Hematopoietic multipotent progenitor cell treated with erythropoietin and hydrocortisone succinate and interleukin-3 and kit ligand, for 8 days (in vitro differentiated cells): ENCODE measurements at places on chromosomes 1 and 21.

GRCh38 chr21:25328736-25329135, 278.5 kb downstream of the MRPL39 start:
- DNase-seq = no peak

GRCh38 chr1:32878637-32879041, 7.7 kb upstream of the HPCA start:
- no peak for DNase-seq

DNA sequence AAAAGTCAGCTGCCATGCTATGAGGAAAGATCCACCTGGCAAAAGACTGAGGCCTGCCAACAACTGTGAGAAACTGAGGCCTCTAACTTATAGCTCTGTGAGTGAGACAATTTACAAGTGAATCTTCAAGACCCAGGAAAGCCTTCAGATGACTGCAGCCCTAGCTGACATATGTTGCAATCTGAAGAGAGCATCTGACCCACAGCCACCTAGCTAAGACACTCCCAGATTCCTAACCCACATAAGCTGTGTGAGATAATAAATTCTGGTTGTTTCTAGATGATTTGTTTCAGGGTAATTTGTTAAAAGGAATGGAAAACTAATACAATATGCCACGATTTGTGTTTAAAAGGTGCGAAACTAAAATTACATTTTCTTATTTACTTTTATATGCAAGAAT, 55.1 kb downstream of the HFM1 start:
- peak; percentile 27 for DNase-seq

DNA sequence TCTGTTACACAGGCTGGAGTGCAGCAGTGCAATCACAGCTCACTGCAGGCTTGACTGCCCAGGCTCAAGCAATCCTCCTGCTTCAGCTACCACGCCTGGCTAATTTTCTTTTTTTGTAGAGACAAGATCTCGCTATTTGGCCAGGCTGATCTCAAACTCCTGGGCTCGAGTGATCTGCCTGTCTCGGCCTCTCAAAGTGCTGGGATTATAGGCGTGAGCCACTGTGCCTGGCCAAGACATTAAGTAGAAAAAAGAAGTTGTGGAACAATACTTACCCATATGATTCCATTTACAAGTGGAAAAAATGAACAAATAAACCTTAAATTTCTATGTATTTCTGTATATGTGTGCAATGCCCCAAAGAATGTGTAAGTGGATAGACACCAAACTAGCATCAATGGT, 30.3 kb upstream of the ID3 start:
- no peak for DNase-seq

- DNase-seq = no peak
These were observed 65.3 kb downstream of the SELENOF start for GRCh38 chr1:86848654-86849053.

DNA sequence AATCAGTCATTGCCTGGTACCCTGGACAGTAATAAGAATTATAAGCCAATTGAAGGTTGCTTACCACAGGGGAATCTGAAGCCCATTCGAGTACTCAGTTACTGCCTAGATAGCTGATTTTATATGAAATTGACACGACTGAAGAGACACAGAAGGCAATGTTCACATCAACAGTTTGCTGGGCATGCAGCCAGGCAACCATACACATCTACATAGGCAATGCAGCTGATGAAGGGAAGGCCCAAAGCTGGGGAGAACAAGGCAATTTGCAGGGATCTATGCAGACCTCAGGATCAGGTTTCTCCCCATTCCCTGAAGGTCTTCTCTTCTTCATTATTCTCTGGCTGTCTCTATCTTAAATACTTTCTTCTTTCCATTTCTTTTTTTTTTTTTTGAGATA, 448.7 kb downstream of the PTBP2 start:
- no peak for DNase-seq

DNA sequence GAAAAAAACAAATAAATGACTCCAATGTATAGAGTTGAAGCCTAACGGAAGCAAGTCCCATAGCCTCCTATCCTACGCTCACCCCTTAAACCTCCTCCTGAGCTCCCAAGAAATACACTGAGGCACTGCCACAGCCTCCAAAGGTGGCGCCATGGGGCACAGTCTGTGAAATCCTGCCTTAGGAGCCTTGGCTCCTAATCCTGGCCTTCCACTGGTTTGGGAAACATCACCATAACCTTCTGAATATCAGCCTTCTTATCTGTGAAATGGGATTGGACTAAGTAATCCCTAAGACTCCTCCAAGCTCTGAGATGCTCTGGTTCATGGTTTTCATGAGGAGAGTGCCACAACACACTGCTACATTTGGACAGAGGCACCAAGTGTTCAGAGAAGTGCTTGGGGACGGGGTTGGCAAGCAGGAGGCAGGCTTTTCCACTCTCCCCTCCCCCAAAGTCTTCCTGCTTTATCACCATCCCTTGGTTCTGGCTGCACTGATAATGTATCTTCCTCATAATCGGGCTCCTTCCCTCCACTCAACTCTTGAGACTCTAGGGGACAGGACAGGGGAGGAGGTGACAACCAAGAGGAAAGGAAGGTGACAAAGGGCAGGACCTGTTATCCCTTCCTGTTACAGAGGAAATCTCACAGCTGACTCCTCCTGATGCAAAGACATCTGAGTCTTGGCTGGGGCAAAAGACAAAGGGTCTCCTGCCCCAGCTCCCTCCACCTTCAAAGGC, 2.7 kb downstream of the SLAMF7 start:
- DNase-seq = no peak

DNA sequence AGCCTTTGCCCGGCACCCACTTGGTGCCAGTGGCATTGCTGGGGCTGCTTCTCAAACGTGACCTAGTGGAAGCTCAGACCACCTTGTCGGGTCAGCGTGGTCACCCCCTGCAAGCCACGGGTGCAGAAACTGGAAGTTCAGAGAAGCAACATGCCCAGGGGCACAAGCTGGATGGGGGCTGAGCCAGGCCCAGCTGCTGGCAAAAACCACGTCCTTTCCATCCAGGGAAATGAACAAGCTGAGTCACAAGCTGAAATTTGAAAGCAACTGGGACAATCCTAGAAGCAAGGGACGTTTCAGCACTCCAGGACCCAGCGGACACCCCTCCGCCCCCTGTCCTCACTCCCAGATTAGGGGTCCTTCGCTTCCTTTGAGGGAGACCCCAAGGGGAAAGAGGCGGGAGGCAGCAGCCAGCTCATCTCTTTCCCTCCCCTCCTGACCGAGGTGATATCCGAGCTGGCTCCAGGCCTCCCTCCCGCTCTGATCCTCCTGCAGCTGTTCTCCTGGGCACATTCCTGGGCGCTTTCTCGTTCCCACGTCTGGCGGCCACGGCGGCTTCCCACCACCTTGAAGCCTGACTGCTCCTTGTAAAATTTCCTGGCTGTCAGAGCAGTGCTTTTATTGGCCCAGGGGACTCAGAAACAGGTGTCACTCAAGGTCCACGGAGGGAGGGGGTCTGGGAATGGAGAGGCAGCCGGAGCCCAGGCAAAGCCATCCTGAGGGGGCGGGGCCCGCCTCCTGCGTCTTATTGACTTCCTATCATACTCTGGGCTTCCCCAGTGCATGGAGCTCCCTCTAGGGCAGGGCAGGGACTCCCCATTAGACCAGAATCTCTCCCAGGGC, 62.8 kb downstream of the PAX7 start:
- no peak for DNase-seq

- DNase-seq = no peak
These were observed 68.2 kb downstream of the OVGP1 start for GRCh38 chr1:111359376-111359775.

DNA sequence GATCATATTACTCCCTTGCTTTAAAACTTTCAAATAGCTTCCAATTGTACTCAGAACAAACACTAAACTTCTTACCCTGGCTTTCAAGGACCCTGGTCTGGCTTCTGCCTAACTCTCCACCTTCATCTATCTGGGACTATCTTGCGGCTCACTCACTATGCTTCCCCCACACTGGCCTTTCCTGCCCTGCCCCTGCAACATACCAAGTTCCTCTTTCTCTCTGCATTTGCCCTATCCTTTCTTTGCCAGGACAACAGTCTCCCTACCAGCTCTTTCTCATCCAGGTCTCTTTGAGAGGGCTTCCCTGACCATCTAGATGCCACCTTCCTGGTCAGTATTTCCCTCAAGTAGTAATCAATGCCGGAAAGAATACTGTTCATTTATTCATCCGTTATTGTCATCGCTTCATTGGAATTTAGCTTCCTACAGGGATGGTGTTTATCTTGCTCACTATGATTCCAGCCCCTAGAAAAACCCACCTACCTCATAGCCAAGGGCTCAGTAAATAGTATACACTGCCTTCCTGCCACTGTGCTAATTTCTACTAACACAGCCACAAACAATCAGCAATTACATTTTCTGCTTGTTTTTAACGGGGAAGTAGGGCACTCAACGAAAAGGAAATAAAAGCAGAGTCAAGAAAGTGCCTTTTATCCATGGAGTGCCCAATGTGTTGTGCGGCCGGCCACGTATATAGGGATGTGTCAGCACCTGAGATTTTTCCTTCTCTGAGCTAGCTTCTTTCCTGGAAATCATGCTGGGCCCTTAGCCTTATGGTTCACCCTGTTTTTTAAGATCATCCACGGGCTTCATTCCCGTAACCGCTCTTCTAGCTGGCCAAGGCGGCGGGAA, 521 bp upstream of the CDC7 start:
- DNase-seq = peak; percentile 48

- no peak for DNase-seq
These were observed 5.5 kb downstream of the EPHA10 start for GRCh38 chr1:37759451-37759850.

DNA sequence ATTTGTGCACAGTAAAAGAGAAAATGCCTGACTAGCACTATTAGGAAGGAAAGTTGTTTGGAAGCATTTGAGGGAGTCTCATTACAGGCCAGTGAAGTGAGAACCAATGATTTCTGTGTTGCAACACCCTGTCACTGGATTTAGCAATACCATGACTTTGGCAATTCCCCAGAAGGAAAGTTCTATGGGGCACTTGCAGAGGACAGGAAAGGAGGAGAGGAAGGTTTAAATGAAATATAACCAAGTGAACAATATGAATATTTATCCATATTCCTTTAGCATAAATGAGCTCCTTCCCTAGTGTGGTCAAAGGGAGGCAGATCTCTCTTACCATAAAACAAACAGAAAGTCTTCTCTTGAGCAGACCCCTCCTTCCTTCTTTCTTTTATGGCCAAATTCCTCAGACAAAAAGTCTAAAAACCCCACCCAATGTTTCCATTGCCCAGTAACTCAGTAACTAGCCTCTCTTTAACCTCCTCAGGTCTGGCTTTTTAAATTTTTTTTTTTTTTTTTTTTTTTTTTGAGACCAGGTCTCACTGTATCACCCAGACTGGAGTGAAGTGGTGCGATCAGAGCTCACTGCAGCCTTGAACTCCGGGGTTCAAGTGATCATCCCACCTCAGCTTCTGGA, 5.5 kb downstream of the TLR5 start:
- DNase-seq = no peak

GRCh38 chr1:209628618-209629299, 23.5 kb downstream of the LAMB3 start:
- no peak for DNase-seq

GRCh38 chr1:107105914-107106313, 34.9 kb upstream of the NTNG1 start:
- no peak for DNase-seq

DNA sequence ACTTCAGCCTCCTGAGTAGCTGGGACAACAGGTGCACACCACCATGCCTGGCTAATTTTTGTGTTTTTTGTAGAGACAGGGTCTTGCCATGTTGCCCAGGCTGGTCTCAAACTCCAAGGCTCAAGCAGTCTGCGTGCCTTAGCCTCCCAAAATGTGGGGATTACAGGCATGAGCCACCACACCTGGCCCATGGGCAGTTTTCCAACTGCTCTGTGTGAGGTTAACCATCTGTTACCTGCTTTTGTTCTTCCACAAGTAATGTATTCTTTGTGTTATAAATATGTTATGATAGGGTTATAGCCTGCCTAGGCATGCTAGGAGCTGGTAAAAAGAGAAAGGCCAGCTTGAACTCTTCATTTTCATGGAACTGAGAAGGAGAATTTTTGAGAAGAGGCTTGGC, 30.7 kb downstream of the TUFT1 start:
- DNase-seq = no peak

DNA sequence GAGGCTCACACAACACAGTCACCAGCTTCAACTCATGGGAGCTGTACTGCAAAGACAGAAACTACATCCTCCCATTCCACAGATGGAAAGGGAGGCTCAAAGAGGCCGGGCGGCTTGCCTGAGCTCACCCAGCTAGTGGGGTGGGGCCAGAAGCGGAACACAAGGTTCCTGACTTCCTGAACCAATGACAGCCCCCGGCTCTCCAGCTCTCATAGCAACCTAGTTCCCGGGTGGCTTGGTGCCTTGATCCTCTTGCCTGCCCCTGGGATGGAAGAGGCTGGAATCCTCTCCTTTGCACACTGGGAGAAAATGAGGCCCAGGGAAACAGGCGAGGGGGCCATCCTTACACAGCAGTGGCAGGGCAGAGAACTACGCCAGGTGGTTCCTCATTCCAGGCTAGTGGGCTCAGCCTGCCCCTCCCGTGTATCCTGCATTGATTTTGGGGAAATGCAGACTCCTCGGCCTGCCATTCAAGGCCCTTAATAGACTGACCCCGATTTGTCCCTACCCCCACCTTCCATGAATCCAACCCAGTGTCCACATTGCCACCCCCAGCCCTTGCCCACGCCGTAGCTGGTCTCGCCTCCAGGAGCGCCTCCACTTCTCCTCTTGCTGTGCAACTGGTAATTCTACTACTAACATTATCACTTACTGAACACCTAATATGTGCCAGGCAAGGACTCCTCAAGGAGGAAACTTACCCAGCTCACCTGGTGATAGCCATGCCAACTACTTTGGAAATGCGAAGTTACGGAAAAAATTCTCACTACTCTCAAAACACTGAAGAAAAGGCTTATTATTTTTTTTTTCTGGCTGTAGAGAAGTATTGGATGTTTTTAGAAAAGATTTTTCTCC, 5.0 kb downstream of the RAP1GAP start:
- DNase-seq = no peak

- no peak for DNase-seq
These were observed 4.0 kb downstream of the TSACC start for GRCh38 chr1:156342166-156342955.

DNA sequence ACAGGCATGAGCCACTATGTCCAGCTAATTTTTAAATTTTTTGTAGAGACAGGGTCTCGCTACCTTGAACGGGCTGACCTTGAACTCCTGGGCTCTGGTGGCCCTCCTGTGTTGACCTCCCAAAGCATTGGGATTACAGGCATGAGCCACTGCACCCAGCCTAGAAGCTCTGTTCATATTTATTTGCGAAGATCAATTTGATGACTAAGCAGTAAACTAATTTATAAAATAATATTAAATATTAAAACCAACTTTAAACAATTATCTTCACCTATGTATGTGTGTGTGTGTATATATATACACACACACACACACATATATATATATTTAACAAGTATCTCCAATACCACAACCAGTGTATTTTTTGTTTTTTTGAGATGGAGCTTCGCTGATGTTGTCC, 4.4 kb downstream of the NADK start:
- DNase-seq = no peak
